ENCODE measurements at places on chromosomes 16 and 17.

DNA sequence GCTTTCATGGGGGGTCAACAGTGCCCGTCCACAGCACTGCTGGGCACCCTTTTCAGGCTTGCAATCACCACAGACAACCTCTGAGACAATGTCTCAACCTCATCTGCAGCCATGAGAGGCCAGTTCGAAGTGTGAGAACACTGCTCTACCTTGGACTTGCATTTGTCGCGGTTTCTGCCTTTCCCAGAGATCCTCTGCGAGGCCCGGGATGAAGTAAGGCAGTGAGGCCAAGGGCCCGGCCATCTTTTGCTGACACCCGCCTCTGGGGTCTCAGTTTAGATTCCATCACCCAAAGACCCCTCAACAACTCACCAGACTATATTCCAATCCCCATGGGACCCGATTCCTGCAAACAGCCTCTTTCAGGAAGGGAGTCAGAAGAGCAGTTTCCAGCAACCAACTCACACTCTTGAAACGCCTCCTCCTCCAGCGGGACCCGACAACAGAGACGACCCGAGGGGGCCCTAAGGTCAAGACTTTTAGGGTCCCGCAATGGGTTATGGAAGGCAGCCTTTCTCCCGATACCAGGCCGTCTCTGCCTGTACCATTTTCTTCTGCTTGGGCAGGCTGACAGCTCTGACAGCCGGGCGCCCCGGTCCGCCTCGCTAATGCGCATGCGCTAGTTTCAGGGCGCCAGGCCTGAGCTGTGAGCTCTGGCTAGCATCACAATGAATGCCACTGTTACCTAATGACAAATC lies 576.0 kb downstream of the KCNJ18 start:
- no peak for DNase-seq

DNA sequence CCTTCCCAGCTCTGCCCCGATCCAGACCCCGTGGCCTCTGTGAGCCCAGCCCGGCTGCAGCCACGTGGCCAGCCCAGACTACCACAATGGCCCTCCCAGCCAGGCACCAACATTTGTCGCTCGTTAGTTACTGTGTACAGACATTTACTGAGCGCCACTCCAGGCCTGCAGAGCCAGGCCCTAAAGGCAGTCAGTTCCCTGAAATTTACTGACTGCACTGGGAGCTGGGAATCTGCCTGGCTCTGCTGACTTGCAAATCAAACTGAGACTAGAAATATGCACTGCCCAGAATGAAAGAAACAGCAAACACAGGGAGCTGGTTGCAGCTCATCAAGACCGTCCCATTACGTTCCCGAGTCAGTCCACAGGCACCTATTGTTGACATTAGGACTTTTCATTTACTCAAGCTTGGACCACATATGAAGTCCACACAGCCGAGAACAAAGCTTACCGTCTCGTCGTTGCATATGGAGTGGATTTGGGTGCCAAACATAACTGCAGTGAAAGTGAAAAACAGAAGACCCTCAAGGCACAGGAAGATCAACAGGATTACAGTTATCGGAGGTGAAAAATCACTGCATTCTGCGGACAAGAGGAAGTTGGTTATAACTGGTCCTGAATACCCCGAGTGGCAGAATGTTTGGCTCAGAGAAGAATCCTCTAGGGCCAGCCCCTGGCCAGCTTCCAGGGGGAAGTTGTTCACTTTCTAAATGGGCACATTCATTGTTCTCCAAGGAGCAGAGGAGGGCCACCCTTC lies 34.5 kb downstream of the ZDHHC7 start:
- no peak for DNase-seq

- DNase-seq = no peak
These were observed 12.9 kb downstream of the SLC13A5 start for GRCh38 chr17:6699997-6700947.

DNA sequence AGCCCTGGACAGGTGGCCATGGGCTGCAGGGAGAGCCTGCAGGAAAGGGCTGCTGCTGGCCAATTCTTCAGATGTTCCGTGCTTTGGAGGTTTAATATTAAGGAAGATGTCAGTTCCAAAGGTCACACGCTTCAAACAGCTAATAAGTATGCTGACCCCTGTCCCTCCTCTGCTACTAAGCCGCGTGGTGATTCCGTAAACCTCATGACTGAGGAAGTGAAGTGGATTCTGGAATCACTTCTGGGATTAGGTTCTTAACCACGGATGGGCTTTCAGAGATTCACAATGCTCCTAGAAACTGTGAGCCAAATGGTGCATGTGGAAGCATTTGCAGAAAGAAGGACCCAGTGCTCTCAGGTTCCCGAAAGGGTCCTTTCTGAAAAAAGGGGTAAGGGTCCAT lies 28.5 kb upstream of the ERN1 start:
- no peak for DNase-seq

- no peak for DNase-seq
These were observed 78.7 kb downstream of the CRISPLD2 start for GRCh38 chr16:84898447-84898846.

DNA sequence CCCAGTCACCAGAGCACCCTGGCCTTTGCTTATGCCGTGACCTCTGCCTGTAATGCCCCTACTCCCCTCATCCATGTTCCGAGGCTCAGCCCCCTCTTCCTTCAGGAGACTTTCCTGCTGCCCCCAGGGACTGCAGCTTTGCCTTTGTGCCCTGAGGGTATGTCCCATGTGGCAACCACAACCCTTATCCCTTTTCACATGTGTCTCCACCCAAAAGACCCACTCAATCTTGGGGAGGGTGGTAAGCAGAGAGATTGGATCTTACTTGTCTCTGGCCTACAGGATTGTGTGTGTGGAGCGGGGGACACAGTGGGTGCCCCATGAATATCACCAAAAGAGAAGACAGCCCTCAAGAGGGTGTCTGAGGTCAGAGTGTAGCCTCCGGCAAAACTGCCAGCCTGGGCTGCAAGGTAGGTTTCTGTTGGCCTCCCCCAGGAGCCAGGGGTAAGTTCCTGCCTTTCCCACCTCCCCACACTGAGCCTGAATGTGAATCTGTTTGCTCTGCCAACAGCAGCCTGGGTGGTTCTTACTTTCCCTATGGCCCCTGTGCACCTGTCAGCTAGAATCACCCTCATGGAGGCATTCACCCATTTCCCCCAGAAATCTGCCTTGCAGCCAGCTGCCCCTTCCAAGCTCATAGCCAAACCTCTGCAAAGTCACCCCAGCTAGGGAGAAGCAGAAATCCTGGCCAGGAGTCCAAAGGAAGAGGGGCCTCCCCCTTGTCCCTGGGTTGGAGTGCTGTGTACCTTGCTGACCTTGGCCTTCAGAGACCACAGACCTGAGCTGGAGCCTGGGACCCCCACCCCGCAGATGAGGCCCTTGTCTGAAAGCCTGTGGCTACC lies 11.5 kb upstream of the C17orf113 start:
- DNase-seq = no peak

GRCh38 chr17:42562388-42563142 lies 617 bp downstream of the COASY start:
- no peak for DNase-seq

GRCh38 chr17:74182041-74182723 lies 21.3 kb upstream of the RPL38 start:
- DNase-seq = no peak

- no peak for DNase-seq
These were observed 24.2 kb downstream of the SLC12A3 start for GRCh38 chr16:56889206-56889605.

GRCh38 chr17:62017912-62018311 lies 47.2 kb downstream of the MED13 start:
- DNase-seq = no peak

- DNase-seq = no peak
These were observed 29.4 kb upstream of the ATP2A3 start for GRCh38 chr17:3993493-3994220.

GRCh38 chr17:77608431-77608830 lies 350.1 kb upstream of the TNRC6C start:
- no peak for DNase-seq

- DNase-seq = no peak
These were observed 13.2 kb upstream of the SCNN1B start for GRCh38 chr16:23288726-23289512.

DNA sequence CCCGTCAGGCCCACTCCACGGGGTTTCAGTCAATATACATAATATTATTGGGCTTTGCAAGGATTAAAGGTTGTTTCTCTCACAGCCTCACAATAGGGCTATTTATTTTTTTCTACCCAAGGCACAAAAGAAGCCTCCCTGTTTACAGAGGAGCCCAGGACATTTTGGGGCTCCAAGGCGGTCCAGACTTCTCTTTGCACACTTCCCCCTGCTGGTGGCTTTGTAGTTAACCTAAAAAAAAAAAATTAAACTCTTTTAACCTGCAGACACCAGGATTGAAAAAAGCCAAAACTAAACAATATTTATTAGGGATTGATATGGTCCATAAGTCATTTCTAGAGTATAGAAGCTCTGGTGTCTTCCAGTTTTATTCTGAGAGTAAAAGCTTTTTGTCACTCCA lies 169.7 kb upstream of the ZFHX3 start:
- DNase-seq = no peak

GRCh38 chr16:149024-149660 lies 3.3 kb upstream of the HBZ start:
- DNase-seq = no peak

- DNase-seq = no peak
These were observed 57.2 kb upstream of the ALOX12 start for GRCh38 chr17:6938637-6939036.

- no peak for DNase-seq
These were observed 4.8 kb upstream of the KRT36 start for GRCh38 chr17:41494524-41494923.

GRCh38 chr16:89314357-89314756 lies 96.9 kb downstream of the ZNF778 start:
- peak; percentile 45 for DNase-seq

- no peak for DNase-seq
These were observed 3.0 kb downstream of the RASL10B start for GRCh38 chr17:35734396-35734795.

- DNase-seq = no peak
These were observed 5.9 kb downstream of the UQCRC2 start for GRCh38 chr16:21959050-21959449.

DNA sequence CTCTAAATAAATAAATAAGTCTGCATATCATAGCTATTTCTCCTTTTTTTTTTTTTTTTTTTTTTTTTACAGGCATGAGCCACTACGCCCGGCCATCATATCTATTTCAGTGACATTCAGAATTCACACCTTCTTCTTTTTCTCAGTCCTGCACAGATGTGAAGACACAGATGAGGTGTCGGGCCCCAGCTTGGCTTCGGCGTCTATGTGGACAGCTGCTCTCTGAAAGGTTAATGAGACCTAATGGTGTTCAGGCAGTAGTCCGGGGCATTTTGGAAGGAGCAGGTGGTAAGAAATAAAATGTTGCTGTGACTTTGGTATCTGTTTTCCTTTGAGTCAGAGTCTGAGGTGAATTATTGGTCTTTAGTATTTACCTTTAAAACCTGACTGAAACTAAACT lies 23.6 kb downstream of the TANGO6 start:
- DNase-seq = no peak
